T-helper 17 cell (primary cell): ENCODE measurements at places on chromosomes 2 and 18.

DNA sequence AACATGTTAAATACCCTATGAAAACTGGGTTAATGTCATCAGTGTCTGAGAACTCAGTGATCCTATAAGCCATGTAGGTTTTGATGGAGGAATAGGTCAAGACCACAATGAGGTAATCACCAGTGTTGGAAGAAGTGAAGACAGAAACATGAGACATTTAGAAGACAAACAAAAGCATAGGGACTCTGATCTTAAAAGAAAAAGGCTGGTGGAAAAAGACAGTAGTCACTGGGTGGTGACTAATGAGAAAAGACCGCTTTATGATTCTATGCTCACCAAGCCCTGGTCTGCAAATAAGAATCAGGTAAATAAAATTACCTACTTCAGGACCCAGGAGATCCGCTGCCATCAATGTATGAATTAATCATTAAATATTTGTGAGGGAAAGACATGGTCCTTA is 271.9 kb downstream of the GPD2 start:
- no peak for DNase-seq
- H3K27ac ChIP-seq = no peak overlapping the region
- H3K27me3 ChIP-seq = peaks cover 14% of the 10 kb centered on the region
- H3K36me3 ChIP-seq = no peaks in the 10 kb centered on the region

GRCh38 chr2:135208016-135208415 is 155.9 kb downstream of the RAB3GAP1 start:
- DNase-seq = no peak
- H3K4me3 ChIP-seq = no peak overlapping the region
- no peaks in the 10 kb centered on the region for H3K4me1 ChIP-seq
- H3K27ac ChIP-seq = no peak overlapping the region
- no peaks in the 10 kb centered on the region for H3K27me3 ChIP-seq
- no peaks in the 10 kb centered on the region for H3K36me3 ChIP-seq

DNA sequence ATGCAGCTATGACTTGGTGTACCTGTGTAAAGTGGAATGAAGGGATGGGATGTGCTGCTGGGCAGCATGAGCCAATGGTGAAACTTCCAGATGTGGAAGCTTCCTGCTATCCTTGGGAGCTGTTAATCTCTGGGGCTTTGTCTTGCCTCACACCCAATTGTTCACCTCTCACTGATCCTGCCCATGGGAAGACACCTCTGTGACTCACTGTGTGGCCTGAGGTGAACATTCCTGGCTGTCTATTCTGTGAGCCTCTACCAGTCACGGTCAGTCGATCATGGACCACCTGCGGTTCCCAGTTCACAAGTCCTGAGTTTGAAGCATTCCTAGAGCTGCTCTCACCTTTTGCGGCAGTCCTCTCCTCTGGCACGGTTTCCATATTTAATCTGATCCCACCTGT is 12.1 kb downstream of the NEURL3 start:
- no peak overlapping the region for H3K27ac ChIP-seq
- H3K4me1 ChIP-seq = no peaks in the 10 kb centered on the region
- no peaks in the 10 kb centered on the region for H3K36me3 ChIP-seq
- H3K4me3 ChIP-seq = no peak overlapping the region
- DNase-seq = no peak

- H3K4me3 ChIP-seq = no peak overlapping the region
- no peaks in the 10 kb centered on the region for H3K36me3 ChIP-seq
- no peaks in the 10 kb centered on the region for H3K4me1 ChIP-seq
Observed at GRCh38 chr2:140454717-140455116, 1674.5 kb upstream of the NXPH2 start.

GRCh38 chr2:144996225-144996795 is 476.4 kb upstream of the ZEB2 start:
- H3K4me1 ChIP-seq = no peaks in the 10 kb centered on the region
- no peak for DNase-seq
- H3K27me3 ChIP-seq = no peaks in the 10 kb centered on the region
- H3K36me3 ChIP-seq = no peaks in the 10 kb centered on the region

GRCh38 chr18:59699750-59700534 is 2.7 kb upstream of the CCBE1 start:
- H3K36me3 ChIP-seq = peaks cover 5% of the 10 kb centered on the region
- H3K4me3 ChIP-seq = no peak overlapping the region
- H3K27ac ChIP-seq = no peak overlapping the region
- H3K27me3 ChIP-seq = peaks cover 58% of the 10 kb centered on the region
- H3K4me1 ChIP-seq = peaks cover 8% of the 10 kb centered on the region

DNA sequence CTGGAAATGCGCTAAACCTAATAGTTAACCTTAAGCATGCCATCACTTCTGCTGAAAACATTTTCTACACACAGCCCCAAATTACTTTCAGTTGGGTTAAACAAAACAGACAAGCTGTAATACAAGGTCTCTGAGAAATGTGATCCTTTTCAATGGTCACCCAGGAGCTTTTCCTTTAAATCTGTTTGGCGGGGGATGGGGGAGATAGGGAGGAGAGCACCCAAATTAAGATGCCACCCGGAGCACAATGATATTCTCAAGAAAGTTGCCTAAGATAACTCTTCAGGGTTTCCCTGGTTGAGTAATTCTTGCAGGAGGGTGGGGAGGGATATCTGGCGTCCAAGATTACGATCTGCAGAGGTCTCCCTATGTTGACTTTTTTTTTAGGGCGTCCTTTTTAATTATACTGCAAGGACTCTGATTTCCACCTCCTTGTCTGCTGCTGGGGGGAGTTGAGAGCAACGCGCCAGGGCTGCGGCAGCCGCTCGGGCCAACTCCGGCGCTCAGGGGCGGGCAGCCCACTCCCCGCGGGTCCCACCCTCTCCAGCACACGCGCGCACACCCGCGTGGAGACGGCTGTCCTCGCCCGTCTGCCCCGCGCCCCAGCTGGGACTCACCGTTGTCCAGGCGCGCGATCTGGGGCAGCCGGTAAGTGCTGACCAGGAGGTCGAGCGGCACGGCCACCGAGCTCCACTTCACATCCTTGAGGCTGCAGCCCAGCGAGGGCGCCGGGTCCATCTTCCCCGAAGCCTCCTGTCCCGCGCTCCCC is 807 bp downstream of the GAREM1 start:
- H3K4me3 ChIP-seq = peak overlapping the region; percentile 89
- peaks cover 45% of the 10 kb centered on the region for H3K27me3 ChIP-seq
- DNase-seq = no peak
- peaks cover 24% of the 10 kb centered on the region for H3K4me1 ChIP-seq
- H3K27ac ChIP-seq = no peak overlapping the region

DNA sequence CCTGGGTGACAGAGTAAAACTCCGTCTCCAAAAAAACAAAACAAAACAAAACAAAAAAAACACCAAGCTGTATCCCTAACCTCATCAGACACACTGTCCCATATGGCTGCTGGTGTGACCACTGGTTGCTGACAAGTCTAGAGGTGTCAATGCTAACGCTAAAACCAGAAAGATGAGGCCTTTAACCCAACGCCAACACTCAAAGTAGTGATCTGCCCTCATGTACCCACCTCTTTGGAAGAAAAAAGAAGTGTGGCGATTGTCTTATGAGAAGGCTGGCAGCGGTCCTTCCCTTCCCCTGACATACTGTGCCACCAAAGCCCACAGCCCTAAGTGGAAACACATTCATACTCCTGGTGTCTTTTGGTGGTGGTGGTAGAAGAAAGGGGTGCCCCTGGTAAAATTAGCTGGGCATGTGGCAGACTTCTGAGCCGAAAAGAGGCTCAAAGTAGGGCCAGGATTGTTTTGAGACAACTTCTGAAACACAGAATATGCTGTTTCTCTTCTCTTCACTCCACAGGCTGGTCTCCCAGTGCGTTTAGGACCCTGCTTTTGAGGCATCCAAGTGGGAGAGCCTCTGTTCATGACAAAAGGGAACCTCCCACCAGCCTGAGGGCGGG is 9.8 kb downstream of the SERTAD2 start:
- DNase-seq = no peak
- no peaks in the 10 kb centered on the region for H3K27me3 ChIP-seq
- peak overlapping the region; percentile 81 for H3K27ac ChIP-seq
- H3K4me1 ChIP-seq = peaks cover 22% of the 10 kb centered on the region
- peak overlapping the region; percentile 90 for H3K4me3 ChIP-seq

DNA sequence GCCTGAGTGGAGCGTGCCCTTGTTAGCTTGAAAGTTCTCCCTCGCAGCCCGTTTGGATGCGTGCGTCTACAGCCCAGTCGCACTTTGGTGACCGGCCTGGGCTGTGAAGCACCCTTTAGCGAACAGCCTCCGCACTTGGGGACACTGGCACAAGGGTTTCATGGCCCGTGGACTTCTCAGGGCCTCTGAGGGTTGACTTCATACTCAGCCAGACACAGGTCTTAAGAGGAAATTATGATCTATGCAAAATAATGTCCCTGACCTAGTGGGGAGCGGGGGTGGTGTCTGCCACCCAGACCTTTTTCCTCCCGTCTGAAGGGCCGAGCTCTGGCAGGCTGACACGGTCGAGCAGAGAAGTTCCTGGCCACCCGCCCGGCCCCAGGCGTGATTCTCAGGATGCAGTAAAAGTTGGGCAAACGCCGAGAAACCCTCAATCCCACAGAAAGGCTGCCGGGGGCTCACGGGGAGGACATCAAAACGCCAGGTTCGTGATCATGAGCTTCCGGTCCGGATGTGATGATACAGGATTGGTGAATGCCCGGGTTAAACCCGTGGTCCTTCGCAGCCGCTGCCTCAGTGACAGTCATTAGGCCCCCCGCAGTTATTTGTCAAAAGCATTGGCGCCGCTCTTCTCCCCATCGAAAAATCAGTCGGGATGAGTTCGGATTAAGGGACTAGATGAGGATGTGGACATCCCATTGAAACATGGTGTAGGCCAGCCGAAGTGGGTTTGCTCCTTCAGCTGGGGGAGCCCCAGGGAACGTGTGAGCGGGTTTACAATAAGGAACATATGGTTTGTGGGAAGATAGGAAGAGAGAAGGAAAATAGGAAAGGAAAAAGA is 3.6 kb upstream of the PAX3 start:
- peaks cover 26% of the 10 kb centered on the region for H3K4me1 ChIP-seq
- H3K27ac ChIP-seq = peak overlapping the region; percentile 1
- peaks cover 89% of the 10 kb centered on the region for H3K27me3 ChIP-seq
- H3K4me3 ChIP-seq = no peak overlapping the region

GRCh38 chr2:182941919-182942318 is 75.5 kb upstream of the FRZB start:
- DNase-seq = no peak
- peaks cover 11% of the 10 kb centered on the region for H3K4me1 ChIP-seq

DNA sequence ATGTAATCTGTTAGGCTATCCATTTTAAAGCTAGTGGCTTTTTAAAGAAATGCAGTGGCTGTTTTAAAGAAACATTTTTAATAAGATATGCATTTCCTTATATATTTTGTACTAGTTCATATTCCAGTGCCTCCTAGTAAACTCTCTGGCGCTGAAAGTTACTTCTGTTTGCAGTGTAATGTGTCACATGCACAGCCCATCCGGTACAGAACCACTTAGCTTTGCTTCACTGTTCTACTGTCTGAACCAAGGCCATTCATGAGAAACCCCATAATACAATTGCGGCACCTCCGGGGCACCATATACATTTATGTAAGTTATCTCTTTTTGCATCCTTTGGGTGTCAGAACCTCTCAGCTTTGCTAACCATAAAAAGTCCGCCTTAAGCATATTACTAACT is 114.6 kb upstream of the KCTD1 start:
- peaks cover 3% of the 10 kb centered on the region for H3K36me3 ChIP-seq
- no peak for DNase-seq
- H3K27ac ChIP-seq = no peak overlapping the region
- H3K4me1 ChIP-seq = no peaks in the 10 kb centered on the region
- no peak overlapping the region for H3K4me3 ChIP-seq
- H3K27me3 ChIP-seq = peaks cover 43% of the 10 kb centered on the region

DNA sequence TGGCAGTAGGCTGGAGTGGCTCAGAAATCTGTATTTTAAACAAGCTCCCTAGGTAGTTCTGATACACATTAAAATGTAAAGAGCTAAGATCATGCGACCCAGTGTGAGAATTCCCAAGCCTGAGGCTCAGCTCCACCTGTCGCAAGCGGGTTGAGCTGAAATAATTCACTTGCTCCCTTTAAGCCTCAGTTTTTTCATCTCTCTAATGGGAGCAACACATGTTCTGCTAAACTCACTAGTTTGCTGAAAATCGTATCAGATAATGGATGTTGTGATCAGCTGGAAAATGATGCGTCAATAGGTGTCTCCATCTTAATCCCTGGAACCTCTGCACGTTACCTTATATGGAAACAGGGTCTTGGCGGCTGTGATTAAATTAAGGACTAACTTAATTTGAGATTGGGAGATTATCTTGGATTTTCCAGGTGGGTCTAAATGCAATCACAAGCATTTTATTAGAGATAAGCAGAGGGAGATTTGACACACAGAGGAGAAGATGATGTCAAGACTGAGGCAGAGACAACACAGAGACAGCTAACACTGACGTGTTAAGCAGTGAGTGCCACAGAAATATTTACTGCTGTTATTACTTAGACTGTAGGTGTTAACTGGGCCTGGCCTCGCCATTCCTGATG is 53.0 kb downstream of the POMC start:
- no peak for DNase-seq
- H3K4me1 ChIP-seq = peaks cover 3% of the 10 kb centered on the region
- no peaks in the 10 kb centered on the region for H3K36me3 ChIP-seq
- no peak overlapping the region for H3K27ac ChIP-seq
- H3K27me3 ChIP-seq = peaks cover 44% of the 10 kb centered on the region

DNA sequence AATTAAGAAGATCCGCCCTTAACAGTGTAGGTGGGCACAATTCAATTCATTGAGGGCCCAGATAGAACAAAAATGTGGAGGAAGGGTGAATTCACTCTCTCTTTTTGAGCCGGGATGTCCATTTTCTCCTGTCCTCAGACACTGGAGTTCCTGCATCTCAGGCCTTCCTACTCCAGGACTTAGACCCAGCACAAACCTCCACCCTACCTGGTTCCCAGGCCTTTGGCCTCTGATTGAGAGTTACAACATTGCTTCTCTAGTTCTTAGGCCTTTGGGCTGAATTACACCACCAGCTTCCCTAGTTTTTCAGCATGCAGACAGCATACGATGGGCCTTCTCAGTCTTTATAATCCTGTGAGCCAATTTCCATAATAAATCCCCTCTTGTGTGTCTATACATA is 87.8 kb upstream of the TMEM17 start:
- H3K27me3 ChIP-seq = peaks cover 9% of the 10 kb centered on the region
- H3K36me3 ChIP-seq = no peaks in the 10 kb centered on the region
- no peak overlapping the region for H3K4me3 ChIP-seq
